Stimulated activated CD4-positive, alpha-beta T cell treated with anti-CD3 and anti-CD28 coated beads, Interleukin-4, amount 100 ng/mL, for 48 hours (primary cell): ENCODE measurements at places on chromosomes 16 and 17.

- no peak for DNase-seq
Measured at GRCh38 chr16:83971165-83972130, 3.4 kb downstream of the NECAB2 start.

GRCh38 chr16:54847207-54847606, 83.5 kb upstream of the IRX5 start:
- no peak for DNase-seq

DNA sequence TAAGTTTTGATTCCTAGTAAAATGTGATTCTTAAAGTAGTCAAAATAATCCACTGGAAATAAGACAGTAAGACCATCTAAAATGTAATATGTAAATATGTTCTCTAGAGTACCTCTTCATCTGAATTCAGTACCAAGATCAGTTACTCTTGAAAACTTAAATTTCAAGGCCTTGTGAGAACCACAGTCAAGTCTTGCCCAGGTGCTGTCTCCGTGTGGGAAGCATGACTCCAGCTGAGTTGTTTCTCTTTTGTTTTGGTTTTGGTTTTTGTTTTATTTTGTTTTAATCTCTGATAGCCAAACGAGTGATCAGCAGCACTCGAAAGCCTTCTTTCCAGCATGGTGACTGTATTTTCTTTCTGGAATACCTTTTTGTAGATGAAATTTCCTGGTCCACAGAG, 907.0 kb downstream of the KCNJ18 start:
- DNase-seq = no peak

DNA sequence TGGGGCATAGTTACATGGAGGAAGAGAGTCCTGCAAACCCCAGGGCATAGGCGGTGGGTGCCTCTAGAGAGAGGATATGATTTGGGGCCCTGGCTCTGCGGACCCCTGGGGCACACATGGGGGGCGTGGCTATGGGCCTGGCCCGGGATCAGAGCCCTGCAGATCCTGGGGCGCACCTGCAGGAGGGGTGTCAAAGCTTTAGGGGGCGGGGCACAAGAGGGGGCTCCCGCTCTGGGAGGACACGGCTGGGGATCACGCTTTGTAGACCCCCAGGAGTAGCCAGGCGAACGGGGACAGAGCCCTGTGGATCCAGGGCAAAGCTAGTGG, 497 bp downstream of the BCL7C start:
- no peak for DNase-seq

- DNase-seq = no peak
Measured at GRCh38 chr17:78960928-78961327, 18.8 kb downstream of the LGALS3BP start.

DNA sequence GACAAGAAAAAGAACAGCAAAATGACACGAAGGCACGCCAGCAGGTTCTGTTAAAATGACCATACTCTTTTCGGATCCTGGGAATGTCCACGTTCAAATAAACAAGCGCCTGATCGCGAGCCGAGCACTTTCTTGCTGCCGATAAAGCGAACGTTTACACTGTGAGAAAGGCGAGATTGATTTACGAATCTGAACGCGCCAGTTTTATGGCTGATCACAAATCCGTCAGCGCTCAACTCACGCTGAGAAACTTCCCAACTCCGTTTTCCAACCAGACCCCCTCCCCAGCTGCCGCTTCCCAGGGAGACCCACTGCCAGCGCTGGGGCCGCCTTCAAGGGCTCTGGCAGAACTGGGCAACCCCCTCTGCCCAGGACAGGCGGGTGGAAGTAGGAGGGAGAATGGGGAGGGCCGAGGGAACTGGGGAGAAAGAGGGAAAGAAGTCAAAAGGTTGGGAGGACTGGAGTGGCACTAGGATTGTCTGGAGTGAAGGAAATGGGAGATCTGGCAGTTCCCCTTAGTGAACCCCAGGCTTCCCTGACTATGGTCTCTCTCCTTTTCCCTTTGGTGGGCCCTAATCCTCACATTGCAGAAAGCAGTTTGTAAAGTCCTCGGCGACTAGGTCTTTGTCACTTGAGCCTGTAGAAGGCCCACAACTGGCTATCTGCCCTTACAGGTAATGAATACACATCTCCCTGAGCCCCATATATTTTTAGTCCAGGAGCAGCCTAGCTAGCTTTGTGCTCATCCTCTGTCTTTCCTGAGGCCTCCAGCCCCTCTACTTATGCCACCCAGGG, 6.9 kb downstream of the HOXB4 start:
- no peak for DNase-seq

DNA sequence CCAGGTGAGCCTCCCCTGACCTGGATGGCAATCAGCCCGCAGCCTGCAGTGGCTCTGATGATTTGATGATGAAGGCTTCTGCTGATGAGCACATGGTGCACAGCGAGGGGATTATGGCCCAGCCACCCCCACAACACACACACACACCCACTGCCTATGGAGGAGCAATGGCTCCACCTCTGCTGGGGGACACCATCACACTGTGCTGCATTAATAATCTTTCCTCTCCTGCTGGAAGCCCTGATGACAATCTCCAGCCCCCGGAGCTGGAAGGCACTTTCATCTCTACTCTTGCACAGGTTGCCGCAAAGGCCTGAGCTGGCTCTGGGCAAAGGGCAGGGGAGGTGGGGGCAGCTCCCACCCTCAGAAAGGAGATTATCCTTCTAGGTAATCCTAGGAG, 79.9 kb downstream of the PLXDC1 start:
- DNase-seq = no peak

GRCh38 chr16:54503011-54503855, 216.6 kb upstream of the IRX3 start:
- no peak for DNase-seq

DNA sequence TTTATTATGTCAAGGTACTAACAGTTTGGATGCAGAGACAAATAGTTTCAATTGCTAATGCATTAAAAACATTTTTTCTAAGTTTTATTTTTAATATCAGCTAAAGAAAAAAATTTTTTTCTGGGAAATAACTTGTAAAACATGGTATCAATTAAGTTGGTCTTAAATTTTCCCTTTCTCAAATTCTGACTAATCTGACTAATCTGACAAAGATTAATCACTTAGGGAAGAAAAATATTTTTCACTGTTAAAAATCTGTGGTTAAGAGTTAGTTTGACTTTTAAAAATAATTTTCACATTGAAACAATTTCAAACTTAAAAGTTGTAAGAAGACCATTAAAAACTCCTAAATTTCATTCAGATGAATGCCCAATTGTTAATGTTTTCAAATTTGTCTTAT, 74.6 kb downstream of the MYO1D start:
- DNase-seq = no peak

- no peak for DNase-seq
Measured at GRCh38 chr16:70746708-70747424, 54.1 kb downstream of the VAC14 start.

DNA sequence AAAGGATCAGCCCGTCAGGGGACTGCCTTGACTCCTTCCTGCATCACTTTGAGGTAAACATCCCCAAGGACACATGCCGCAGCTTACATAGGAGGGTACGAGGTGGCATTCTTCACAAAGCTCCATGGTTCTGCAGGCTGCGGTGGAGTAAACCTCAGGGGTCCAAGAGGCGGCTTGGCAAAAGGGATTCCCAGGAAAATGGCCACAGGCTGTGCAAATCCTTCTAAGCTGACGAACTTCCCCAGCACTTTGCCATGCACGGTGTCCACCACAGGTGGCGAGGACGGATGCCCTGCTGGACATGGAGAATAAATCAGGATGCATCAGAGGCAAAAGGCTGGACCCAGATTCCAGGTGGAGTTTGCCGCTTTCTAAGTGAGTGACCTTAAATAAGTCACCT, 4.2 kb downstream of the CES1 start:
- DNase-seq = no peak

GRCh38 chr16:7644811-7645210, 312.2 kb downstream of the RBFOX1 start:
- DNase-seq = no peak

- no peak for DNase-seq
Measured at GRCh38 chr17:19311421-19312215, 50.9 kb downstream of the B9D1 start.

DNA sequence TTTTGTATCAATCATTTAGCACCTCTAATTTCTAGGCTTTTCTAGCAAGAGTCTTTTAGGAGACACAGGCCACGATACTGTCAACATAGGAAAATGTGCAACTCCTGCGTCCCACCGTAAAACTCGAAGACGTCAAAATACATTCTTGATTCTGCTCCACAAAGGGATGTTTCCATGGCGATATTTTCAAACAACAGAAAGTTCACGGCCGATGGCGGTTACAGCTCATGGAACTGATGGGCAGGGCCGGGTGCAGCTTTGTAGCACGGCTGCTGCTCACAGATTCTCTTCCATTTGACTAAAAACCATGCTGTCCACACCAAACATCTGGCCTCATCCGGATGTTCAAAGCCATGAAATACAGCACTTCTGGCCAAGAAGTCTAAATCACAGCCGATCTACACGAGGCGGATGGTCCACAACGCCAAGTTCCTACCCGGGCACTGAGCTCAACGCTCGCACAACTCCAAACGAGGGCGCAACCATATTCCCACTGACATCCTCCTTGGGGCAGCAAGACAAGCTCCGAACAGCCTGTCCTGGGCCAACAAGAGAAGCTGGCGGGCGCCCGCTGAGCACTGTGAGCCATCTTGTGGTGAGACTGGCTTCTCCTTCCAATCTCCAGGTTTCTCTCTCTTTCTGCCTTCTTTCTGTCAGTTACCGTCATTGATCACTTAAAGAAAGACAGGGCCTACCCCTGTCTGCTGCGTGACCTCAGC, 79.8 kb downstream of the ZNF778 start:
- no peak for DNase-seq

GRCh38 chr17:14196377-14196997, 40.2 kb downstream of the CDRT15 start:
- no peak for DNase-seq
